EL (cell line): ENCODE measurements at places on chromosomes 13 and 19.

DNA sequence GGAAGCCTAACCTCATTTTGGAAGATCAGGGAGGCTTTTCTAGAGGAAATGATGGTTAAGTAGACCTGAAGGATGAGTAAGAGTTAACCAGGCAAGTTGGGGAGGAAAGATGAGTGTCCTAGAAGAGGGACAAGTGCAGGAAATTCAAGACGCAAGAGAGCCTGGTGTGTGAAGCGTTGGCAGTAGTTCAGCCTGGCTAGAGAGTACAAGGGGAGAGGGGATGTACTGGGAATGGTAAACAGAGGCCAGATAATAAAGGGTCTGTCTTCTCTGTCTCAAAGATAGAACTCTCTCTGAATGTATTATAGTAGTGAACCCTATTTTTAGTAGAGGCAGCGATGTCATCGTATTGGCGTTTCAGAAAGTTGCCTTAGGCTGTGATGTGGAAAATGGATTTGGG lies 9.7 kb downstream of the DPY19L3 start:
- DNase-seq: peak; percentile 22

DNA sequence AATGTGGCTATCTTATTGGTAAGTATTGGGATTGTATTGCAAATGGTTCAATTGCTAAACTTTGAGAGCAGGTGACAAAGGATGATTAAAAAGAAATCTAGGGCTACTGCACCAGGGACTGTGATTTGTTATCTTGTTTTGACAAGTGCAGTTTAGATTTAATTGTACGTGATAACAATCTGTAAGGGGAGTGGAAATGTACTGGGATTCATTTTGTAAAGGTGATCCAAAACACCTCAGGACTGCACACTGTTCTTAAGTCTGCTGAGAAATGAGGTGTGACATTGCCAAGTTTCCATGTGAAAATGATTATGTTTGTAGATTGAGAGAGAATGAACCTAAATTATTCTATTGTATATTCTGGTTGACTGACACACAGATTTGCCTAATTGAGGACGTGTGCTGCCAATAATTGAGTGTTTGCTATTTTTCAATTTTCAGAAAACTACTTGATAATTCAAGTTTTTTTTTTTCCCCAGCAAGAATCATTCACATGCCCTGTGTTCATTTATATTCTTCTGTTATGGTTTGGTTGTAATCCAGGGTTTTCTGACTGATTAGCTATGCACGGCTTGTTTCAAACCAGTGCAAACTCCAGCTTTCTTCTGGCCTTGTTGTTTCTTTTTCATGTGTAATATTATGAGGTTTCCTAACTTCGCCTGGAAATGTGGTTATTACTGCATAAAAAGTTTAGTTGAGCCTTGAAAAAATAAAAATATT lies 308.0 kb downstream of the OLFM4 start:
- DNase-seq: no peak

DNA sequence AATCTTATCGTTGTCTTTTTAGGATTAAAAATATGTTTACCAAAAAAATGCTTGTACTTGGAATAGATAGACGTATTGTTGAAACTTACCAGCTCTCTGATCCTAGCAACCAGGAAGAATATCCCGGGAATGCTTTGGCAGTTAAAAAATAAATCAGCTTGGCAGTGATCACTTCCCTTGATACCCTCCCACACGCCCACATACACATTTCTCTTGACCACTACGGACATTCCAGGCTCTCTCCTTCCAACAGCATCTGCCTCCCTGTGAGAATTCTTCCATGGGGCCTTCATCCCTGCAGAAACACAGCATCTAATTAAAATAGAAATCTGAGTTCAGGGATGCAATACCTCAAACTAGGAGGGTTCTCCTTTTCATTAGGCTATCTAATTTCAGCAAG lies 57.9 kb downstream of the THSD1 start:
- DNase-seq: peak; percentile 88

GRCh38 chr19:8115805-8116396 lies 33.5 kb downstream of the FBN3 start:
- DNase-seq: no peak

DNA sequence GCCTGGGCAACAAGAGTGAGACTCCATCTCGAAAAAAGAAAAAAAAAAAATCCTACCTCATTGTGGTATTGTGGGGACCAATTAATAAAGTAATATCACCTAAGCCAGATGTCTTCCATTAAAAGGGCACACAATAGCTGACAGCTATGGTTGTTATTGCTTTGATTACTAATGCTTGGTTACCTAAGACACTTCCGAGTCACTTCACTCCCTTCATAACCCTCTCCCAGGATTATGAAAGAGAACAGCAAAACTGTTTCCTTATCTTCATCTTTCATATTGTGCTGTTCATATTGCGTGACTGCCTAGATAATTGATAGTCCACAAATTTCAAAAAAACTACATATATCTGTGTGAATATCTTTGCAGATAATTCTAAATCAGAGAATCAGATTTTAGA lies 10.3 kb upstream of the HSPH1 start:
- DNase-seq: peak; percentile 42

DNA sequence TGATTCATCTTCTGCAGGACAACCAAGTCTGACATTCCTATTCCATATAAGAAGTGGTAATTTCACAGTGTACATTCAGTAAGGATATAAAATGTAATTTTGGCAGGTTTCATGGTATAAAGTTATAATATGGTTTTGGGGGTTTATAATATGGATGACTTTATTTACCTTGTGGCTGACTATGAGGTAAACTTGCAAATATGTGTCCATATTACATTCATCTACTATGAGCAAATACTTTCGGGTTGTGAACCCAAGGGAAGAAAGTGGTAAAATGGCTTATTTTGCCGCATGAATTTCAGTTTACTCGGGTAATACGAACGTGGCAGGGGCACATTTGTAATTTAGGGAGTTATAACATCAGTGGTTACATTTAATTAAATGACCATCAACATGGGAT lies 86.7 kb upstream of the TNFSF11 start:
- no peak for DNase-seq

GRCh38 chr13:64928696-64929499 lies 2301.2 kb downstream of the PCDH9 start:
- peak; percentile 80 for DNase-seq

- DNase-seq: no peak
These were observed 2.3 kb downstream of the ZSCAN5A start for GRCh38 chr19:56312342-56312741.

GRCh38 chr19:50719566-50719965 lies at the start of gene SHANK1:
Gene SHANK1, minus strand, starts transcription at chr19:50719802. Its CDS starts 2,883 bp downstream, at chr19:50716919.
- DNase-seq: peak; percentile 27

GRCh38 chr13:92900446-92900845 lies 326.2 kb upstream of the GPC6 start:
- DNase-seq: no peak

- peak; percentile 13 for DNase-seq
These were observed 1709.2 kb upstream of the PCDH20 start for GRCh38 chr13:63124863-63125262.

DNA sequence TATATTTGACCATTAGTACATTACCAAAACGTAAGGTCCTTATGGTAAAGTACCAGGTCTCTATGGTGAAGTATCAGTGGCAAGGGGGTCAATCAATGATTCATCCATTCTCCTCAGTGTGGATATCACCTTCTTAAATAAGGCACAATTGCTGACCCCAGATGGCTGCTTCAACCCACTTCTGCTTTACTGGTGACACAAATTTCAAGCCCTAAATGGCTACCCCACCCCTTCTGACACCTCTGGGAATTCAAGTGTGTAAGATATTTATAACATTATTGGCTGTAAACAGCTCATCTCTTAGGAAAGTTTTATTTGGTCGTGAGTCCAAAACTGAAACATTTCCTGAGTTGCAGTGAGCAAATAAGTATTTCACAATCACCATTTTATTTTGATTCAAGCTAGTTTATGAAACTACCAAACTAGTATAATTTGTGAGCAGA lies 7.9 kb upstream of the WBP4 start:
- peak; percentile 34 for DNase-seq

DNA sequence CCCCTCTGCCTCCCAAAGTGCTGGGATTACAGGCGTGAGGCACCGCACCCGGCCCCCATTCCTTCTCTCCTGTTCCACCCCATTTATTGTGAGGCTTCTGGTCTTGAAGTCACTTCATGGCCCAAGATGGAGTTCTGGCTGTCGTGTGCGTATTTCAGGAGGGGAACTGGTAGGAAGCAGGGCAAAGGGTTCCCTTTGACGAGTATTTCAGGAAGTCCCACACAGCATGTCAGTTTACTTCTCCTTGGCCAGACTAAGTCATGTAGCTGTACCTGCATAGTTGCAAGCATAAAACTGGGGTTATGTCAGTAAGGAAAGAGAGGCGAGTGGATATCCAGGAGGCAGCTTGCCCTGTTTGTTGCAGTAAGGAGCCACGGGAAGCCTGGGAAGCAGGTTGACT lies 10.1 kb downstream of the WDR62 start:
- DNase-seq: no peak

DNA sequence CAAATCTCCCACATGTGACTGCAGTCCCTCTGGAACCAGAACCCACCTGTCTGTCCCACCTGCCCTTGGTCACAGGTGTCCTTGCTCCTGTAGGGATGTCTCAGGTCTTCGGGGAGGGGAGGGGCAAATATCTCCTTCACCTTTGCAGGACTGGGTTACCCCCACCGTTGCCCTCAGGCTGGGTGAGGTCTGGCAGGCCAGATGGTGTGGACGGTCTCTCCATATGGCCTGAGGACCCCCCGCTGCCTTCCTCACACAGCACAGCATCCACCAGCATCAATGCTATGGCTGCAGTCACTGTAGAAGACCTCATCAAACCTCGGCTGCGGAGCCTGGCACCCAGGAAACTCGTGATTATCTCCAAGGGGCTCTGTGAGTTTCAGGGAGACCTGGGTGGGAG lies 10.0 kb downstream of the SLC5A5 start:
- no peak for DNase-seq

DNA sequence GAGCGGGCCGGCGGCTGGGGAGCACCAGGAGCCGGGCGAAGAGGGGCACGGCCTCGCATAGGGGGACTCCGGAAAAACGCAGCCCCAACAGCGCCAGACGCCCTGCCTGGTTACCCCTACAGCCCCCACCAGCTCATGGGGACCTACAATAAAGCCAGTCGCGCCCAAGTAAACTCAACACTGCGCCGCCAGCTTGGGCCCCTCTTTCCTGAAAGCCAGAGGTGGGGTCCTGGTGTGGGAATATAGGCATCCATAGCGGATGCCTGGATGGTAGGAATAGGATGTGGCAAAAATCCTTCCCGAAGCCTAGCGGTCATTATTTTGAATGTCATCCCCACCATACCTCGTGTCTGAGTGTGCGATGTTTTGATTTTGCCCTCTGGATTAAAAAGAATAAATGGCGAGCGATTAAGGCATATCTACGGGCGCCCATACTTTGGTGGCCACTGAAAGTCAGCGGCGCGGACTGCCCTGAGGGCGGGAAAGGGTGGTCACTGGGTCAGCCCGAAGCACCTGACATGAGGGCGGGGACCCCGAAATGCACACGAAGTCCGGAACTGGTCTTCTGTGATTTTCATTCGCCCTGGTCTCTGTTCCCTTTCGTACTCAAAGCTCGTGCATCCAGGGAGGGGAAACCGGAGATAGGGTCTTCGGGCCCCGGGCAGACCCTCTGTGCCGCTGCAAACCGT lies at the start of the genes NHLRC3 and PROSER1:
NHLRC3 (plus strand) TSS at position 577 of the 689 bp plus-strand sequence. CDS start 184 bp downstream, outside the sequence.
PROSER1 (minus strand) TSS at position 210 of the 689 bp plus-strand sequence. CDS start 847 bp downstream, outside the sequence.
- peak; percentile 91 for DNase-seq

DNA sequence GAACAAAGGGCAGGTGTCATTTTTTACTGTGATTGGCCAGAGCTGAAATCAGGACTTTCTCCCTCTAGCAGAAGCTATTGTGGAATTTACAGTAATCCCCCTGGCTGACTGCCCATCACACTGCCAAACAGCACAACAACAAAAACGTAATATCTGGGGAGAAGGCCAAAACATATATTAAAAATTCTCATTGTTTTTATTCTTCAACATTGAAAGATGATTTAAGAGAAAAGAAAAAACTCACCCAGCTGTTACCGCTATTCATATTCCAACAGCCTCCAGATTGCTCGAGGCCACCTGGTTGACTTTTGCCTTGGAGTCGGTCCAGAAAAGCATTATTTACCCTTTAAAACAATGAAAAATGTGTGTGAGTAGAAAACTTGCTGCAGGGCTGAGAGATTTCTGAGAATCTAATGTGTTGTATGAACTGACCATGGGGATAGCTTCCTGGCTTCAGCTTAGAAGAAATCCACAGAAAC lies 97.2 kb downstream of the EPSTI1 start:
- DNase-seq: peak; percentile 41

GRCh38 chr19:36152019-36152351 lies 262 bp downstream of the COX7A1 start:
- no peak for DNase-seq

GRCh38 chr19:43527860-43528622 lies 1.0 kb upstream of the ETHE1 start:
- peak; percentile 20 for DNase-seq

DNA sequence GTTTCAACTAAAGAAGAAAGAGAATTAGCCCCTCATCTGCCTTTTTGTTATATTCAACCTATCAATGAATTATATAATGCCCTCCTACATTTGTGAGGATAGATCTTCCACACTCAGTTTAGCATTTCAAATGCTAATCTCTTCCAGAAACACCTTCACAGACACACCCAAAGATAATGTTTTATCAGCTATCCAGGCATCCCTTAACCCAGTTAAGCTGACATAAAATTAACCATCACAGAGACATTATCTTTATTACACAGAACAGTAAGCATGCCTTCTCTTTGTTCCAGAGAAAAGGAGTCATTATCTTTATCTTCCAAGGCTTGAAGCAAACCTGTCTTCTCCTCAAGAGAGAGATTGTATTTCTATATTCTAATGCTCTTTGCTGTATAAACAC lies 53.1 kb downstream of the PCDH20 start:
- DNase-seq: no peak
